NCI-H345 (cell line): ENCODE measurements at places on chromosomes 11 and 22.

DNA sequence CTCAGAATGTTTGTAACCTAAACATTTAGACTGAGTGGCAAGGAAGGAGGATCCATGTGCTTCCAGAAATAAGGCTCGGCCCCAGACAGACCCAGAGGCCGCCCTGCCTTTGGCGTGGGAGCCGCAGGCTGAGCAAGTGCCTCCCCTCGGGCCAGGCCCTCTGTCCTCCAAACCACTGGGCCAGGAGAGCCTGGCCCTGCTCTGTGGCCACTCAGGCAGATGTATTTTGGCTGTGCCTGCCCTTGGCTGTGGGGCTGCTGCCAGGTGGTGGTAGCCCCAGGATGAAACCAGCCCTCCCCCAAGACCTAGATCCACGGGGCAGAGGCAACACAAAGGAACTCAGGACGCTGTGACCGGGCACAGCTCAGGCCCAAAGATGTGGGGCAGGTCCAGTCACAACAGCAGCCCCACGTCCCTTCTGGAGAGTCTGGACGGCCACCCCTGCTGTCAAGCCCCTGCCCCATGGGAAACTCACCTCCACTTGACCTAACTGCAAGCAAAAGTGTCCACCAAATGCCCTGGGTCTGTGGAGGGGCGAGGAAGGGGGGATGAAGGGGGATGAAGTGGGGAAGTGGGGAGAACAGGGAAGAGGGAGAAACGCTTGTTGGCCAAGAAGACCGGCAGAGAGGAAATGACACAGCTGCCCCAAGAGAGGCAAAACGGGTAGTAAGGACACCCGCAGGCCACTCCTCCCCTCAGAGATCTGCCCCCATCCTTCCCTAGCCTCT lies 24.0 kb downstream of the PISD start:
- no peak for DNase-seq

DNA sequence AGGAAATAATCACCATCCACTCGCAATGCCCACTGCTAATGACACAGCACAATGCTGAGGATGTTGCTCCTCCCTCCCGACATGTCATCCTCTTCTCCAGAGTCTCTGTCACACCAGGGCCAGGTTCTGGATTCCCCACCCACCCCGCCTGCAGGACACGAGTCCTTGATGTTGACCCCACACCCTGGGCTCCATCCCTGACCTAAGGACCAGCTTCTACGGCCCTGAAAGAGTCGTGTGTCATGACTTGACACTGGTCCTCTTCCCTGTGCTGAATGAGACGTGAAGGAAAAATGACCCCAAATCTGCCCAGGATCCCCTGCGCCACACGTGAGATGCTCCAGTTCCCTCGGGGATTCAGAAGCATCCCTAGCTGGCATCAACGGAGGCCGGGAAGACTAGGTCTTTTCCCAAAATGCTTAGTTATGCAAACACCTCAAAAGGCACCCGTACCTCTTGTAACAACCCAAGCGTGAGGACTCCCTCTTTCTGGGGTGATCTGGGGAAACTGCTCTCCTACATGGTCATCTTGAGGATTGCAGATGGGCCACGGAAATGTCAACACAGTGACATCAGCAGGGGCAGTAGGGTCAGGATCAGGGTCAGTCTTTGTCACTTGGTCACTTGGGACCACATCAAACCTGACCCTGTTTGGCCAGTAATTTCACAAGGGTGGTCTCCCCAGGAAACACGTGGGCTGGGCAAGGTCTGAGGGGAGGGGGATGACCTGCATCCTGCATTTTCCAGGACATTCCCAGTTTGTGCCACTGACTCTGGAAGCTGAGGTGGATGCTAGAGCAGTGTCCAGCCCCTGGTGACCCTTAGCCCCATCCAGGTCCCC lies 42.0 kb downstream of the IGLL5 start:
- no peak for DNase-seq

- no peak for DNase-seq
These were observed 134.2 kb downstream of the CCDC81 start for GRCh38 chr11:86508604-86509587.

DNA sequence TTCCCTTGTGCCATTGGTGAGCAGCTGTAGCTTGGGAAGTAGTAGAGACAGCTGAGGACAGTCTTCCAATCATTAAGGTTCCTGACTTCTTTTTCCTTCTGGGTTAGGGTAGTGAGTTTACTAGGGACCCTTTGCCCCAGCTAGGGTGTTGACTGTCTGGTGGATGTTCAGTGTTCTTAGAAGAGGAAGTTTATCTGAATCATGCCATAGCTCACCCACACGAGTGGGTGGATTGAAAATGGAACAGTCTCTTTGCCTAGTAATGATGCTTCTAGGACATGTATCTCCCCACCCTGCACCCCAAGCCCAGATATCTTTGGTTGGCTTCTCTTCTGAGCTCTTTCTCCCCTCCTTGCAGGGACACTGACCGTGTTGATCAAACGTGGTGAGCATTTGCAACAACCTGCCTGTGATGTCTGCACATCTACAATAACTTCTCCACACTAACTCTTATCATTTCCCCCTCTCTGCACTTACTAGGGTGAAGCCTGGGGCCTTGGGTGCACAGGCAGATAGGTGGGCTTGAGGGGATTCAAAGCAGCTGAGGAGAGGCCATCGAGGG lies 57.1 kb upstream of the HORMAD2 start:
- DNase-seq = no peak

GRCh38 chr11:109096266-109096665 lies 325.7 kb upstream of the C11orf87 start:
- no peak for DNase-seq

GRCh38 chr22:50236731-50237409 lies 8.0 kb downstream of the TUBGCP6 start:
- DNase-seq = no peak

- DNase-seq = no peak
These were observed 53.9 kb downstream of the CACNA1I start for GRCh38 chr22:39624501-39624821.

DNA sequence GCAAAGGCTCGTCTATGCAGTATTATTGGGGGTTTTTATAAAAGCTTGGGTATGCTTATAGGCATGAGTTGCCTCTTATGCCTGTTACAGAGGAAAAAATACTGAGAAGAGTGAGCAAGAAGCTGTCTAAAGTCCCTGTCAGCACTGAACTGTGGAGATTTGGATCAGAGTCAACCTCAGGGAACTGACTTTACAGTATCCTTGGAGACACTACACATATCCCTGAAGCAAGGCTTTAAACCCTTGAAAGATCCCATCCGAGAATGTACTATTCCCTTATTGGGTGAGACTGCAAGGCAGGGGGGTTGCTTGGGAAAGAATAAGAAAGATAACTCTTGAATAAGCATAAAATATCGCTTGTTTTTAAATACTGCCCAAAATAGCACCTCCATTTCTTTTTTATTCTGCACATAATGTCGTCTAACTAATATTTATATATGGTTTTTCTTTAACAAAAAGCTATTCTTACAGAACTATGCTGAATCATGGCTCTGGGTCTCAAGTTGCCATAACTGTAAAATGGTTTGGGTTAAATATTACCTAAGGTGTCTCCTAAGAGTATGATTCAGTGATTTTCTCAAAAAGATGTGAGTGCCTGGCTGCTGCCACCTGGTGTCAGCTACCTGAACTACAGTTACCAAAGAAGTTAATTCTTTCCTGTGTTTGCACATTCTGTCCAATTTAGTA lies 1062.8 kb downstream of the DLG2 start:
- DNase-seq = peak; percentile 32

DNA sequence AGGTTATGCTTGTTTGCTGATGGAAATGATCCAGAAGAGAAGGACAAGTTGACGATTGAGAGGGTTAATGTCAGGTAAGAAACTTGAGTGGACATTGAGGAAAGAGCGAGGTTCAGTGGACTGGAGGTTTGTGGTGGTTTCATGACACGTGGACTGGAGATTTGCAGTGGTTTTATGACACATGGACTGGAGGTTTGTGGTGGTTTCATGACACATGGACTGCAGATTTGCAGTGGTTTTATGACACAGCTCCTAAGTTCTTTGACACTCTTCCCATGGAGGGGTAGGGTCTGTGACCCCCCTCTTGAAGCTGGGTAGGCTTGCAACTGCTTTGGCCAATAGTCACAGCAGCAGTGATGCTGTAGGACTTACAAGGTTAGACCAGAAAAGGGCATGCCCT lies 5.4 kb upstream of the MAPK8IP2 start:
- no peak for DNase-seq

- DNase-seq = no peak
These were observed 1098.0 kb downstream of the BRD1 start for GRCh38 chr22:48729499-48730171.

DNA sequence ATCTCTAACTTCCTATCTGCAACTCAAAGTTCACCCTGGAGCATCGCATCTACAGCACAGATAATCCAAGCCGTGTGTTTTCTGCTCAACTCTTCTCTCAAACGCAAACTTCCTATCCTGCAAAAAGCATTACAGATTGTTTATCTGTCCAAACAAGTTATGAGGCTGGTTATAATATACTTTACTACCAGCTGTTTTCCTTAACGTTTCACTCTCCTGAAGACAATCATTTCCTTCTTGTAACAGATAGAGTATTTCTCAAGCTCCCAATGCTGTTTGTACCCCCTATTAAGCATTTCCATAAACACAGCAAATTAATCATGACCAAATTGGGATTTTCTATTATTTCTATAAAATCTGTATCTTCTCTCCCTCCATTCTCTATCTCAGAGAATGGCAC lies 84.7 kb downstream of the SBF2 start:
- no peak for DNase-seq

DNA sequence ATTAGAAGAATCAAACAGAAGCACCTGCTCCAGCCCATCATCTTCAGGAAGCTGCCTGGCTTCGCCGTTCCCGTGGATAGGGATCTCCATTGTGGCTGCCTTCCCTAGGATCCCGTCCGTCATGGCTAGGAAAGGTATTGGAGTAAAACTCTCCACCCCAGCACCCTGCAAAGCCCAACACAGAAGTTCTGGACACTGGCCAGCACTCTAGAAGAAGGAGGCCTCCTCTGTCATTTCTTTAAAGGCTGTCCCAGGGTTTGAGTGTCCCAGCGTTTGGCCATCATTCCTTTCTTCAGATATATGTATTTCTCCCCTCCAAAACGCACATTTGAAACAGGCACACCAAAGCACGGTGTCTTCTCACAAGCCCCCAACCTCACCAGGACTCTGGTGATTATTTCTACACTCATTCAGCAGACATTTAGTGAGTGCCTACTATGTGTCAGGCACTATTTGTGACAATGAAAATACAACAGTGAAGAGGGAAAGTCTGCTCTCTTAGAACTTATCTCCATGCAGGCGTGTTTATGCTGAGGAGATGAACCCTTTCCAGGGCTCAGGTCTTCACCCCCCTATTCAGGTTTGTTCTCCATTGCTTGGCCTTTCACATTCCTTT lies 724 bp downstream of the ARFIP2 start:
- DNase-seq = no peak

DNA sequence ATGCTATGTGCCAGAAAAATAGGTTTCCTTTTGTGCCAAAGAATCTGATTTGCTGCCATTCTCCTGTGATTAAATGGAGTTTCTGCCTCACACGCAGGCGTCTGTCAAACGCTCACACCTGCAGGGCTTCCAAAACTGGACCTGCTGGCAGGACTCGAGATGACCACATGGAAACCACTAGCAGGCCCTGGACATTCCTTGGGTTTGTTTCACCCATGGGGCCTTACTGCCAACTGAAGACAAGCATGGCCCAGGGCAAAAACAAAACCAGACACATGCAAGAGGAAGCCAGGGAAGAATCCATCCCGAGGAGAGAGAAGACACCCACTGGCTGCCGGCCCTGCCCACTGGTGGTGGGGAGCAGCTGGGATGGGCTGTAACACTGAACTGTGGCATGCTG lies 55.9 kb upstream of the MN1 start:
- no peak for DNase-seq

- DNase-seq = no peak
These were observed 4.3 kb upstream of the PNPLA3 start for GRCh38 chr22:43919106-43919973.

- no peak for DNase-seq
These were observed 117.8 kb upstream of the C11orf87 start for GRCh38 chr11:109304159-109304558.

DNA sequence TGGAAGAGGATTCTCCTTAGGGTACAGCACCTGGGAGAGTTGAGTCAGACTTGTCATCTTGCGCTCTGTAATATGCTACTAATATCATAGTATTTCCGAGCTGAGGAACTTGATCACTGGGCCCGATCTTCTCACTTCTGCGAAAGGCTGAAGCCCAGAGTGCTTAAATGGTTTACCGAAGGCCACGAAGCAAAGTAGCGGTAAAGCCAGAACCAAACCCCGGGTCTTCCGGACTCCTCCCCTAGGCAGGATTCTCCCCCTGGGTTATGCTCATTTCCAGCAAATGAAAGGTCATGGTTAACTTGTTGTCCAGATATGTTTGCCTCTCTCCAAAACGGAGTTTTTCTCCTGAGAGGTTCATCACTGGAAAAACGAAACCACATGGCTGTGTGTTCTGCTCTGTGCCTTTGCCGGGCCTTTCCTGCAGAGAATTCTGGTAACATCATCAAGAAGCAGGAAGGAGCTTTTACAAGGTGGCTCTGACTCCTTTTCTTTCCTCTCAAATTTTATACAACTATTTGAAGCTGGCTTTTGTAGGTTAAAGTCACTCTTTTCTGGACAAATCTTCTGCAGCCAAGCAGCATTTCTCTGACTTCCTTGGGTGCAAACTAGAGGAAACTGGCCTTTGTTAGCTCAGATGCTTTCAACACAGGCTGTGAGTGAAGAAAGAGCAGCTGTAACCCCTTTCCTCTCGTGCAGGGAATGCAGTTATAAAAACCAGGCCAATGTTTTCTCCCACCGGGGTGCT lies 35.5 kb downstream of the UBASH3B start:
- no peak for DNase-seq

- no peak for DNase-seq
These were observed 38.2 kb downstream of the SLCO2B1 start for GRCh38 chr11:75189108-75189507.

DNA sequence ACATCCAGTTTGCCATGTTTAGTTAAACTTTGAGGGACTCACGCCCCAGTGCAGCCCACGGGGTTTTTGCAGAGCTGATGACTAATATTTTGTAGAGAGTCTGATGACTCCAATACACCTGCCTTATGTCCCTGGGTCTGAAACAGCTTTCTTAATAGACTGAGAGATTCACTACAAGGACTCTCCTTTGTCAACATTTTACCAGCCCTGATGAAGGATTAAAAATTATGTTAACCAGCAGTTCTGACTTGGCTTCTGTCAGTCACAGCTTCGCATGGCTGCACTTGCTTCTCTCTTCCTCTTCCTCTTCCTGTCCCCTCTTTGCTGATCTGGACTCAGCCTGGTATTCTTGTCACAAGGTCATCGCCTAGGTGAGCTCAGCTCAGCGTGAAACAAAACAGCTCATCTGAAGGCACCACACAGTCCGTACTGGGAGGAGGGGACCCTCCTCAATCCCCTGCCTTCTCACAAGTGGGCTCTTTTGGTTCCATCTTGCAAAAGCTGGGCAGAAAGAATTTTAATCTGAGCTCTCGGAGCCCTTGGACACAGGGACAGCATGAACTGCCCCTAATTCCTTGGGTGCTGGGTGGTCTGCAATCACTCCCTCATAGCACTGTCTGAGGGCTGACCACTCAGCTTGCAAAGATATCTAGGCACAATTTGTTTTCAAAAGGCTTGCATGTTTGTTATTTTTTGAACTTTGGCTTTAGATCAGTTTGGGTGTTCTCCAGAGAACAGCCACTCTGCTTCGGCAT lies 38.1 kb upstream of the POU2AF1 start:
- DNase-seq = no peak

- DNase-seq = peak; percentile 59
These were observed 25.9 kb downstream of the PPM1F start for GRCh38 chr22:21926728-21927127.

- DNase-seq = no peak
These were observed 831 bp upstream of the TMEM135 start for GRCh38 chr11:87036756-87037449.
